ENCODE measurements at places on chromosomes 7 and 10. TPM values are rescaled to one million over a fixed set of nuclear protein-coding genes. Genes with fewer than 3 reads are reported as not detected.
A peak's percentile ranks its signal among the peaks of the same experiment; 100 is the strongest.

DNA sequence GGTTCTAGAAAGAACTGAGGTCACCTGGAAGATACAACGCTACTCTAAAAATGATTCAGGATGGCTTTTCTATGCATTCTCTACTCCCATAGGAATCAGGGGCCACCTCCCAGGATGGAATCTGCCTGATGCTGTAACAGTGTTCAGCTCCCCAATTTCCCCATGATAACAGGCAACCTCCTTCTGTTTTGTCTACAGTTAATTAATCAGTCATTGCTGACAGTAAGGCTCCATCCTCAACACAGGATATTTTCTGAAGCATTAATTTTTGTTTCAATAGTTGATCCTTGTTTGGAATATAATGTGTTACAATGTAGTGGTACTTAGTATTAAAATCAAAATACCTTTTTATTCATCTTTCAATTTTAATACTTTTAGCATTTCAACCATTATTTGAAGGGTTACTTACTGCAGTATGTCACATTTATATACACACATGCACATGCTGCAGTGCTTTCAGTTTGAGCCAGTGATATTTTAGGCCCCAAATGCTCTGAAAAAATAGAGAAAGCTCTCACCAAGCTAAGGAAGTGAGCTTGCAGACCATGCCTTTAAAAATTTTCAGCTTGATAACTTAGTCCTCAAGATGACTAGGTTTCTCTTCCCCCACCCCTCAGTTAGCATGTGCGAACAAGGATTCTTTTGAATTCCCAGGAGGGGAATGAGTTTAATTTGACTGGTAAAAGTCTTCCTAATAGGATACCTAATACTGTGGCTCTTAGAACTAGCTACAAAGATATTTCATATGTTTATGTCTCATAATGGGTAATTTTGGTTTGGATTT is 592 bp upstream of the PIK3CG start:
- no peak for DNase-seq

GRCh38 chr10:17375936-17376584 is 78.3 kb downstream of the ST8SIA6 start:
- DNase-seq, result peak; percentile 4

DNA sequence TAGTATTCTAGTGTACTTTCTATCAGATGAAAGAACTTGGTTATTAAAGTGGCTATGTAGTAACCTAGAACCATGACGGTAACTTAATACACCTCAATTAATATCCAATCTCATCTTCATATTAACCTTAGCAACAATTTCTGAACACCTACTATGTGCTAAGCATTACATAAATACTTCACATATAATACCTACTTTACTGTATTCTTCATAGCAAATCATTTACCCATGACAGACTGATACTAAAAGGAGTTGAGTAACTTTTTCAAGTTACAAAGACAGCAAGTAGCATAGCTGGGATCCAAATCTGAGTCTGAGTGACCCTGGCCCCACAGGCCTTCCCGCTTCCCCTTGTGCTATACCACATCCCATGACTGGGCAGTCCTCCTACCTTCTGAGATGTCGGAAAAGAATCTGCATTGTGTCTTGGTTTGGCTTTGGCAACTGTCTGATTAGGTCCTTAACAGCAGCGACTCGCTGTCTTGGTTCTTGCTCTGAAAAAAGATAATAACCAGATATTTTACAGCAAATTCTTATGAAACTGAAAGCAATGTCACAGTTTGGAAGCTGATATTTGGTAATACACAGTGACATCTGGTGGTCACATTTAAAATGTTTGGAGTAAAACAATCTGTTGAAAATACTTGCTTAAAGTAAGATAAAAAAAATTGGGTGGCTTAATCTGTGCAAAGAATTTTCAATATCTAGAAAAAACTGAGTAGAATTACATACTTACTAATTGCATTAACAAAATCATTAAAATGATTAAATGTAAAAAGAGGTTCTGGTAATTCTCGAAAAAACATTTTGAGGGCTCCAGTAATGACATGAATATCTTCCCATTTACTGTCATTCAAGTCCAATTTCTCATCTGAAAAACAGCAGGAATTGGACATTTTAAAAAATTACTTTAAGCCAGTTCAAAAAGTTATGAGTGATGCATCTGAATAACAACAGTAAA is 120.1 kb downstream of the ARHGAP12 start:
- DNase-seq, result peak; percentile 83

DNA sequence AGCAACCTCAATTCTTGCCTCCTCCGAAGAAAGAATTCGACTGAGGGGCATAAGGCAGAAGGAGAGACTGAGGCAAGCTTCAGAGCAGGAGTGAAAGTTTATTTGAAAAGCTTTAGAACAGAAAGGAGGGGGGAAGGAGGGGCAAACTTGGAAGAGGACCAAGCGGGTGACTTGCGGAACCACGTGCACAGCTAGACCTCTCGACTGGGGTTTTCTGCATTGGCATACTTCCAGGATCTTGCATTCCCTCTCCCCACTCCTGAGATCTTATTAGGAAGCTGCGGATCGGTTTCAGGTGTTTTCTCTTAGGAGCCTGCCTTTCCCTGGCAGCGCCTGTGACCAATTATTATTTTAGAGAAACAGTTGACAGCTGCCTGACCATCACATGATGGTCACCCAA is 20.3 kb upstream of the CPXM2 start:
- no peak for DNase-seq

DNA sequence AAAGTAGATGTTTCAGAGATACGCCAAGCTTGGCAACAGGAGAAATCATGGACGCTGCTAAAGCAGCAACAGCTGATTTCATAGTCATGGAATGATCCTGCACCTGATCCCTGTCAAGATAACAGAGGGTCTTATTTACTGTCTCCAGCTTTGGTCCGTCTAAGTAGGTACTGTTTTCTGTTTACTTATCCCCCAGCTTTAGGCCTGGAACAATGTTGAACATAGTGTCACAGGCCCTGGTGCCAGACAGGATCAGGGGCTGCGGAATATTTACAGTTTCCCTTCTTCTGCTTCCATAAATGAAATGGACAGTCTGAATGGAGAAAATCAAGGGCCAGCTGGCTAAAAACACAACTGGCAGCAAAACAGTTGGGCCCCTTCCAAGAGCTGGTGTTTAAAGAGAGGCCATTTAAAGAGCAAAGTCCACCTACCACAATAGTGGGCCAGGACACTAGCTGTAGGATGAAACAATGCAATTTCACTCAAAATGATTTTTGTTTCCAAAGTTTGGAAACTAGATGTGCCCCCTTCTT is 2.9 kb downstream of the GPR37 start:
- DNase-seq, result no peak

Gene TCTN3
- 43.2 TPM for total RNA-seq

- no peak for DNase-seq
These were observed 4.0 kb downstream of the IGFBP3 start for GRCh38 chr7:45917064-45917463.

Gene SLC26A4
- 59.2 TPM for total RNA-seq

Gene COL17A1
- 0.26 TPM for total RNA-seq

Data from LHCN-M2 (cell line).